Fibroblast of mammary gland (primary cell): ENCODE measurements at places on chromosomes 1 and 21.

DNA sequence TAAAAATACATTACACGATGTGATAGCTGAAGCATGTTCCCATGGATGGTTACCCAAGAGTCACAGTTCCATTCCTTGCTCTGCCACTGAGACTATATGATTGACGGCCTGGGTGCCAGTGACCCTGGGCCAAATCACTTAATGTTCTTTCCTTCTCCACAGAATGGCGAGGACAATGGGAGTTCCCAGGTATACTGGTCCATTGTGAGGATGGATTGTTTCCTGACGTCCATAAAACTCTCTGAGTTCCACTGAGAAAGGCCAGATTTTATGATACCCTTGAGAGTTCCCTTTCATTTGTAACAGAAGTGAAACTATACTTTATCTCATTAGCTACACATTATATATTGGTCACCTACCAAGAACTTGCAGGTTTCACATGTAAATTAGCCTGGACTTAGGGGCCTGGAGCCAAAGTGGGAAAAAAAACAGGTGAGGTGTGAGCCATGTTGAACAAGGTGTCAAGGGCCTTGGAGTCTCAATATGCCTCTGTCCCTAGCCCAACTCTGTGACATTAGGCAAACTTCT is 502.2 kb upstream of the DAB1 start:
- no peak for DNase-seq

DNA sequence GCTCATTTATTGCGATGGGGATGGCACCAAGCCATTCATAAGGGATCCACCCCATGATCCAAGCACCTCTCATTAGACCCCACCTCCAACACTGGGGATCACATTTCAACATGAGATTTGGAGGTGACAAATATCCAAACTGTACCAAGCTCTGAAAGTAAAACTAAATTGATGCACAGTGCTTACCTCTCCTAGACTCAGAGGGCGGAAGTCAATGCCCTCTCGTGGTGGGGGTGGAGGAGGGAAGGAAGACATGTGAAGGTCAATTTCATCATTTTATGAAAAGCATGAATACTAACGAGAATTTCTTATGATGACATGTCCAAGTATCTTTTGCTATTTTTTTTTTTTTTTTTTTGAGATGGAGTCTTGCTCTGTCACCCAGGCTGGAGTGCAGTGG is 120.0 kb downstream of the PGBD5 start:
- DNase-seq = no peak

- no peak for DNase-seq
Observed at GRCh38 chr1:180536821-180537372, 21.9 kb upstream of the OVAAL start.

DNA sequence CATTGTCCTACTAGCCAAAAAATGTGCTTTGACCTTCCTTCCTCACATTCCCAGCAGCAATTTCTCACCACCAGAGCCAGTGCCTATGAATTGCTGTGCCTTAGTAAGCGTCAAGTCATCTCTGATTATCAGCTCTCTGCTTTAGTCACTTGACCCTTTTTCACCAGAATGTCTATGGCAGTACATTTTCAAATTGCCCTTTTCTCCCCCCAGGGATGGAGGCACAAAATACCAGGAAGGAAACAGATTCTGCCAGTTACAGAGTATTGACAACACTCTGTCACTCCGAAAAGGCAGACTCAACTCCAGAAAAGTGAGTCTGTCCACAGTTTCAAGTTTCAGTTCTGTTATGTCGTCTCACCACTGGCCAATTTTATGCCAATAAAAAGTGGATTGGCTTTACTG is 167.4 kb downstream of the TNFSF18 start:
- peak; percentile 9 for DNase-seq

- no peak for DNase-seq
Observed at GRCh38 chr1:233227930-233228465, 67.5 kb downstream of the PCNX2 start.

DNA sequence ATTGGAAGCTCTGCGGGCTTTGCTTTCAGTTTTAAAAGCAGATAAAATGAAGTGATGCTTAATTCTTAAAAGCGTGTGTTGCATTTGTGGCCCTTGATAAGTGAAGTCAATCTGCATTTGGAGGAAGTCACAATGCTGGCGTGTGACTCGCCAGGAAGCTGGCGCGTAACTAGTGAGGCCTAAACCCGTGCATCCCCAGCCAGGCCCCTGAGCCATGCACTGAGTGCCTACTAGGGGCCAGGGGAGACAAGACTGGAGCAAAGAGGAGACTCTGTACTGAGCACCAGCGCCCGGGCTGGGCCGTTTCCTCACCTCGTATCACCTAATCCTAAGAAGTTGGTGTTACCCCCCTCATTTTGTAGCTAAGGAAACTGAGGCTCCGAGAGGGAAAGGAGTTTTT is 4.6 kb upstream of the DDOST start:
- no peak for DNase-seq

GRCh38 chr1:20684651-20685050 is 23.5 kb upstream of the DDOST start:
- no peak for DNase-seq

- no peak for DNase-seq
Observed at GRCh38 chr1:53574621-53575020, 115.4 kb downstream of the DMRTB1 start.

- DNase-seq = peak; percentile 8
Observed at GRCh38 chr1:154520333-154520732, 18.1 kb upstream of the SHE start.

DNA sequence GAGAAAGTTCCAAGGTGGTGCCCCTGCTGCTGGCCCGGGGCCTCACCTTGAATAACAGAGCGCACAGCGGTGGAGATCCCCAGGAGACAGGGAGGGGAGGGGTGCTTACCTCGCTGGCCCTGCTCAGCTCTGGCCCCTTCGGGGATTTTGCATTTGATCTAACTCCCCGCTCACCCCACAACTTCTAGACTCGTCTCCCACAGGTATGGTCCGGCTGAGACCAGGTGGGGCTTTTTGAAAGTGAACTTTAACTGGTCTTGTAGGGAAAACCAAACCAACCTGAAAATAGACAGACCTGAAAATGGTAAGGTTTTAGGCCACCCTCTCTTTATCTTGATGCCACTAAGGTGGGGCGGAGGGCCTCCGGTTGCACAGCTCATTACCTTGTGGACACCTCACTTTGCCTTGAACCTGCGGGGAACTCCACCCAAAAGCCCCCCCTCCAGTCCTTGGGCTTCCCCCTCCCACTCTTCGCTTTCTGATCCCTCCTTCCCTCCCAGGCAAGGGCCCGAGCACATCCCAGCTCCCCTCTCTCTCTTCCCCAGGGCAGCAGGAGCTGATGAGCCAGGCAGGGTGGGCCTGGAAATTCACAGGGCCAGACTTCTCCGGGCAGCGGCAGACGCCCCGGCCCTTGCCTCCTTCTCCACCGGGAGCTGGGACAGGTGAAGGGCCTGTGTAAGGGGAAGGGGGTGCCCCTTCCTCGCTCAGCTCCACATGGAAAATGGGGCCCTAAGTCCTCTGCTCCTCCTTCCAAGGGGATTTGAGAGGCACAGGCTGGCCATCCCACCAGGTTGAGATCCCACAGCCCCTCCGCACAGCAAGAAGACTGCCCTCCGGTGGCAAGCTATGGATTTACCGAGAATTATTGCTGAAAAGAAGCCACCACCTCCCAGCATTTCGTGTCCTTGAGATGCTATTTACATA is 16.1 kb downstream of the TNFRSF8 start:
- peak; percentile 51 for DNase-seq

DNA sequence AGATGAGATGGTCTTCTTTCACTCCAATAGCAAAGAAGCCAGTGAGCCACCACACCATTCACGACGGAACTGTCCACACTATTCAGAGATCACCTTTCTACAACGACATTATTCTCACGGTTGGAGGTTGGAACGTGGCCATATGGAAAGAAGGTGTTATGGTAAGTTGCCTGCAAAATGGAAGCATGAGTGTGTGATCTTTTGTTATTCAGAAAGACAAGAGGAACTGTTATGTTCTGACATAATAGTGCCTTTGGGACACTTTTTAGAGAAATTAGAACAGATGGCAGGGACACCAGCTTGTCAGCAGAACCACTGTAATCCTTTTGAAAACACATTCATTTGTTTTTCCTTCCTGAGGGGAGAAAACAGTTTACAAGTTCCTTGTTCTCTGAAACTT is 75.8 kb upstream of the MCOLN3 start:
- no peak for DNase-seq

DNA sequence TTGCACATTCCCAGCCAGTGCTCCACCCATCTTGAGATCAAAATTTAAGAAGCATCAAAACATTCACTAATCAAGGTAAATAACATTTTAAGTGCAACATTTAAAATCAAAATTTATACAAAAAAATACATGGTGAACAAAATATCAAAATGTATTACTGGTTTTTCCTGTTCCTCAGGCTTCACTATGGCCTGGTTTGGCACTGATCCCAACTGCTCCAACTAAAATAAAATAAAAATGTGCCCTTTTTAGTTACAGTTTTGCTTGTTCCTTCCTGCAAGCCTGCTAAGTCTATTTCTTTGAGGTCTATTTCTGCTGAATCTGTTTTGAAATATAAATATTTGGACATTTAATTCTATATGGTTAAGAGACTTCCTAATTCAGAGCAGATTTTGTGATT is 54.9 kb downstream of the ADAMTS1 start:
- no peak for DNase-seq

GRCh38 chr1:6183520-6183989 is 3.4 kb upstream of the CHD5 start:
- DNase-seq = no peak

DNA sequence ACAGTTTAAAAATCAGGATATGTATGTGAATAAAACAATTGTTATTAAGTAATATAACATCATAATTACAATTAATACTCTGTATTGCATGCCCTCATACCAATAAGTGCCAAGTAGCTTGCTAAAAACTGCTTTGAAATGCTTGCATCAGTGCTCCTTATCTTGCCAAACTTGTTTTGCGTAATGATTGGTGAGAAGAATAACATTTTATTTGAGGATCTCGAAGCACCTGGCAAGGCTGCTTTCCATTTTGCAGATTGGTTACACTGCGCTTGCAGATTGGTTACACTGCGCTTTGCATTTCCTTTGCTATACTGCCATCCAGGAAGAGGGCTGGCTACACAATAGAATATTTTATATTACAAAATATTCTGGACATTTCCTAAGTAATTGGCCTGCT is 1.7 kb upstream of the PBX1 start:
- DNase-seq = no peak

GRCh38 chr1:234709473-234710228 is 99.7 kb upstream of the IRF2BP2 start:
- DNase-seq = no peak

GRCh38 chr1:35622510-35623178 is 18.7 kb downstream of the PSMB2 start:
- DNase-seq = no peak

GRCh38 chr1:43368646-43369020 is 822 bp upstream of the ELOVL1 start:
- no peak for DNase-seq

- peak; percentile 44 for DNase-seq
Observed at GRCh38 chr1:180912801-180913565, at the start of gene KIAA1614. Gene KIAA1614, plus strand, starts transcription at chr1:180912897. Its CDS starts 347 bp downstream, at chr1:180913244.

DNA sequence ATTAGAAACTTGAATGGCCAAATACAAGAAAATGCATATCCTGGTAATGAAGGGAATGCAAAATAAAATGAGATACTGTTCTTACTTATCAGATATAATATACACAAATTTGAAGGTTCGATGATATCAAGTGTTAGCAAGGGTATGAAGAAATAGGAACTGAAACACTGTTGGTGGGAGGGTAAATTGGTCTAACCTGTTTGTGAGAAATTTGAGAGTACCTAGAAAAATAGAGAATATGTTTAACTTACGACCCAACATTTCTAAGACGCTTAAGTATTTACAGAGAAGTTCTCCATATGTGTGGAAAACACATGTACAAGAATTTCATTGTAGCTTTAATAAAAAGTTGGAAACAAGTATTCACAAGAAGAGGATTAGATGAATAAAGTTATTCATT is 25.9 kb downstream of the ATG4C start:
- no peak for DNase-seq

DNA sequence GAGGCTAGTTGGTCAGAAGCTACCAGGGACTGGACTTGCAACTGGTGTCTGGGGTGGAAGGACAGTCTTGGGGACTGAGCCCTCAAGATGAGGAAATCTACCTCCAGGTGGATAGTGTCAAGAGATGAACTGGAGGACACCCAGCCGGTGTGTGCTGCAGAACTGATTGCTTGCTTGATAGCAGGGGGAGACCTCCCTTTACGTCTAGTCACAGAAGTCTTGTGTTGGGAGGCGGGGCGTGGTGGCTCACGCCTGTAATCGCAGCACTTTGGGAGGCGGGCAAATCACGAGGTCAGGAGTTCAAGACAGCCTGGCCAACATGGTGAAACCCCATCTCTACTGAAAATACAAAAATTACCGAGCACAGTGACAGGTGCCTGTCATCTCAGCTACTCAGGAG is 4.9 kb downstream of the RCC2 start:
- DNase-seq = no peak

DNA sequence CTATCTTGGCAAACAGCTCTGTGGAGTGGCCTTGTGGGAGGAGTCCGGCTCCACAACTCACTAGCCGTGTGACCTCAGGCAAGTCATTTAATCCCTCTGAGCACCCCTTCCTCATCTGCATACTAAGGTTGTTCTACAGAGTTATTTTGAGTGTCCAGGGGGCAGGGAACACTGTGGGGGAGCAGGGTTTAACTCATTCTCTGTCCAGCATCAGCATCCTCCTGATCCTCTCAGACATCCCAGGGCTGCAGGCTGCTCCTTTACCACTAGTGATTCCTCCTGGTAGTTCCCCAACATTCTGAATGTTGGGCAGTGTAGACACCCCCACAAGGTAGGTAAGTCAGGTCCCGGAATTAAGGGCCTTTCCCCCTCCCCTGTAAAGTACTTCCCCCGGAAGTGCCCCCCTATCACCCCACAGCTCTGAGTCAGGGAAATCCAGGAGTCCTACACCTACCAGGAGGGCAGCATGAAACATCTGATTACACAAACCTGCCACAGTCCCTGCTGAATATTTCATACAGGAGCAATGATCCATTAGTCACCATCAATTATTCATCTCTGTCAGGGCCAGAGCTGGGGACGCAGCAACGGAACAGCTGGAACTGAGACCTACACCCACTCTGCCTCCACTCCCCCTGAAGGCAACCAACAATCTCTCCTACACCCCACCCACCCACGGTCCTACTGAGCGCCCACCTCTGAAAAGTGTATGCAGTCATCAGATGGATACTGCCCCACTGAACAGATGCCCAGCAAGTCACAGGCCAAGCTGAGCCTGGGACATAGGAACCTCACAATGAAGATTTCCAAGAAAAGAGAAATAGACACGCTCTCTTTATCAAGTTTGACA is 20.5 kb downstream of the SYT2 start:
- DNase-seq = no peak

GRCh38 chr1:52641307-52641706 is 8.3 kb downstream of the SHISAL2A start:
- no peak for DNase-seq

- no peak for DNase-seq
Observed at GRCh38 chr1:194227161-194227560, 1040.7 kb upstream of the B3GALT2 start.
